ENCODE measurements at places on chromosomes 5 and 9.

- peak; percentile 73 for DNase-seq
Observed at GRCh38 chr5:91219091-91219802, 163.9 kb downstream of the ARRDC3 start.

DNA sequence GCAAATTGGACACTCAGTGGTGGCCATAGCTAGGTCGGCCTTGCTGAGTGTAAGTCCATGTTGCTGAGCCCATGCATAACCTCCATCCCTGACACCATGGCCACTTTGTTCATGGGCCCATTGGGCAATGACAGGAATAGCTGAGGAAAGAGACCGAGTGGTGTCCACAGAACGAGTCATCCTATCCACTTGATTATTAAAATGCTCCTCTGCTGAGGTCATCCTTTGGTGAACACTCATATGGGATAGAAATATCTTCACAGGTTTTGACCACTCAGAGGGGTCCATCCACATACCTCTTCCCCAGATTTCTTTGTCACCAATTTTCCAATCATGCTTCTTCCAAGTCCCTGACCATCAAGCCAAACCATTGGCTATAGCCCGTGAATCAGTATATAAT is 63.6 kb downstream of the PPIC start:
- peak; percentile 29 for DNase-seq

DNA sequence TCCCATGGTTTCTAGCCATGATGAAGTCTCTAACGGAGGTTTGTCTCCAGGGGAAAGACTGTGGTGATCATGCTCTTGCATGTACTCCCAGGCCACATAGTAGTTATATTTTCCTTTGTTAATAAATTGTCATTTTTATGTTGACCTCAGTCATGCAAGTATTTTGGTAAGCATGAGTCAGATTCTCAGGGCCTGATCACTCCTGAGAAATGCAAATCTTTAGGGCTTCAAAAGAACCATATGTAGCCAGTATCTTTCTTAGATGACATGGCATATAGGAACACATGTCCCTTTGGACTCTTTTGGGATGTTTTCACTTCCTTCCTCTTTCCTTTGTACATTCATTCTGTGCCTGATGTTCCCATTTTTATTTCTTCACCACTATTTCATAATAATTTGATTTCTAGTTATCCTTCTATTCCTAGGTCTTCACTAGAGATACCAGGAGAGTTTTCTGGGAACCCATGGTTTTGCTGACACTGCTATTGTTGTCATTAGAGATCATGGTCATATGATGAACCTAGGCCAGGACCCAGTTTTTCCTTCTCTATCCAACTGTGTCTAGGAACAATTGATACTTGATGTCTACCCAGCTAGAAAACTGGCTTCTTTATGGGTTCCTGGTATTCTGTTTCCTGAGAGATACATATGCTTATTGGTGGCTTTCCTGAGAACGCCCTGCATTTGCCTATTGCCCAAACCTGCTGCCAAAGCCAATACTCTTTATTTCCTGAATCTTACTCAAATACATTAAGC is 248.1 kb upstream of the NREP start:
- peak; percentile 91 for DNase-seq

DNA sequence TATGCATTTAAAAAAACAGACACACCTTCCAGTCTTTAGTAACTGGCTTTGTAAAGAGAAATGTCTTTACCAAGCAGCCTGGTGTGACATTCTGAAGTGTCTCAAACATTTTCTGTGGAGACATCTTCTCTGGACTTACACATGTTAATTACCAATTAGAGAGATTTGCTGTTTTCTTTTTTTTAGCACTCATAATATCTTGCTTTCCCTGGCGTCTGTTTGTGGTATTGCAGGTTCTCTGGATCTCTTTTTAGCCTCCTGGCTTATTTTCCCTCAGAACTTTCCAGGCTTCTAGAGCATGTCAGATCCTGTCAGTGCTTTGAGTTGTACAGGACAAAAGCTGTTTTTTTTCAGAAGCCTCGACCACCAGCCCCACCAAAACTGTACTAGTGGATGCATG is 92.5 kb downstream of the MSX2 start:
- DNase-seq: no peak

GRCh38 chr5:71974165-71974564 is 133.1 kb upstream of the MAP1B start:
- DNase-seq: peak; percentile 48

DNA sequence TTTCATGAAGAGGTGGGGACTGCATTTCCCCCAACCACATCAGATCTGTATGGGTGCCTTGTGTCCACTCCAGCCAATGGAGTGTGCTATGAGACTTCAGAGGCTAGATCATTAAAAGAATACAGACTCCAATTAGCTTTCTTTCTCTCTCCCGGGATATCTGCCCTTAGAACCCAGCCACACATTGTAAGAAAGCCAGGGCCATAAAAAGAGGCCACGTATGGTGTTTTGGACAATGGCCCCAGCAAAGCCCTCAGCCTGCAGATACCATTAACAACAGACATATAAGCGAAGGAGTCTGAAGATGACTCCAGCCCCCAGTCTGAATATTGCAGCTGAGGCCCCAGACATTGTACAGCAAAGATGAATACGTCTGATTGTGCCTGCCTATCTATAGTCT is 21.5 kb downstream of the IL6ST start:
- no peak for DNase-seq

GRCh38 chr5:88708682-88709398 is 174.1 kb downstream of the MEF2C start:
- DNase-seq: no peak

GRCh38 chr9:82105729-82106128 is 117.2 kb downstream of the SPATA31D1 start:
- DNase-seq: no peak

- peak; percentile 24 for DNase-seq
Observed at GRCh38 chr5:105508519-105508918, 1945.9 kb upstream of the NUDT12 start.

DNA sequence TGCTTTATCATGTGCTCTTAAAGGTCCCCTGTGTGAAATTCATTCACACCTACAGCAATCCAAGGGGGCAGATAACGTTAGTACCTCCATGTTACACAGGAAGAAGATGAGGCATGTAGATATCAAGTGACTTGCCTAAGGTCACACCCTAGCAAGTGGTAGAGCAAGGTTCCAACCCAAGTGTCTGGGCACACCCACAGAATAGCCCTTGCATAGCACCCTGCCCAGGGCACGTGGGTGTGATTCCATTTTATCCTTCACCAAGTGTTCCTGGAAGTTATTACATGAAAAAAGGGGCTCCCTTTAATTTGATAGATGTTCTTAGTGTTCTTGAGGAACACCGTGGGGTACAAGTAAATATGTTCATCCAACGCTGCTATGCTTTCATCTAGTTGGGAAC is 4.9 kb downstream of the TMEM171 start:
- DNase-seq: no peak

GRCh38 chr9:115289757-115290208 is 171.8 kb upstream of the TNC start:
- peak; percentile 96 for DNase-seq

- DNase-seq: no peak
Observed at GRCh38 chr9:35338086-35338485, 151.8 kb upstream of the RUSC2 start.

- no peak for DNase-seq
Observed at GRCh38 chr9:113660196-113660595, 196.7 kb downstream of the RGS3 start.

DNA sequence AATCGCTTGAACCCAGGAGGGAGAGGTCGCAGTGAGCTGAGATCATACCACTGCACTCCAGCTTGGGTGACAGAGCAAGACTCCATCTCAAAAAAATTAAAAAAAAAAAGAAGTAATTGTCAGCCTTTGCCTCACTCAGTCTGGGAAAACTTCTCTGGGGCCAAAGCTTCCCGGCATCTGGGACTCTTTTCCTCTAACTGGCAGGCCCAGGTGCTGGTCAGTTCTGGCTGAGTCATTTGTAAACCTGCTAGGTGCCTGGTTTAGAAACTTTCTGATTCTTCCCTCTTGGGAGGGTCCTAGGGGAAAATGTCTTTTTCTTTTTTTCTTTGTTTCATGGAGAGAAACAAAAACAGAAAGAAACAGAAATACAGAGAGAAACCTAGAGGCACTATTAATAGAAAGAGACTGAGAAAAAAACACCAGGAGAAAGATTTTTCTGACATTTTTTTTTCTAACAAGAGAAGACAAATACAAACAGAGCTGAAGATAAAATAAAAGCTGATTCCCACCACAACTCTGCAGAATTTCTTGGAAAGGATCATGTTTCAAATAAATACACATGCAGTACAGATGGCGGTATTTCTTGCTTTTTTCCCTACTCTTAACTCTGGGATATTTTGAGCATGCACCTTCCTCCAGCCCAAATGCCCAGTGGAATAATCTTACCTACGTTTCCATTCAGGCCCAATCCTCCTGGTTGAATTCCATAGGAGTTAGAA is 22.1 kb upstream of the UBAP2 start:
- no peak for DNase-seq

- DNase-seq: no peak
Observed at GRCh38 chr9:96460882-96461281, 10.9 kb downstream of the HABP4 start.

DNA sequence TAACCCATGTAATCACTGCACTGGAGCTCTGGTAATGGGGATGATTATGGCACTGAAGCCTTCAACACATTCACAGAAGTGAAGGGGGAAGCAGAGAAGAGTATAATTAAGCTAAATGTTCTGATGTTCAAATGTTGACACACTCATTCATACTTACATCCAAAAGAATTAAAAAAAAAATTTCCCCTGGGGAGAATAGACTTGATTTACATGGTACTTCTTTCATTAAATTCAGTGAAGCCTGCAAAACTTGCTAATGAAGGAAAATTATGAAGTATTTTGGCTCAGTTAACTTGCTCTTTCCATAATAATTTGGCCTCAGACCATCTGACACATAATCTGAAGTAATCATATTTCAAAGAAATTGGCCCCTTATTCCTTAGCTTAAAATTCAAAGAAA is 428.8 kb downstream of the SH3GL2 start:
- no peak for DNase-seq

DNA sequence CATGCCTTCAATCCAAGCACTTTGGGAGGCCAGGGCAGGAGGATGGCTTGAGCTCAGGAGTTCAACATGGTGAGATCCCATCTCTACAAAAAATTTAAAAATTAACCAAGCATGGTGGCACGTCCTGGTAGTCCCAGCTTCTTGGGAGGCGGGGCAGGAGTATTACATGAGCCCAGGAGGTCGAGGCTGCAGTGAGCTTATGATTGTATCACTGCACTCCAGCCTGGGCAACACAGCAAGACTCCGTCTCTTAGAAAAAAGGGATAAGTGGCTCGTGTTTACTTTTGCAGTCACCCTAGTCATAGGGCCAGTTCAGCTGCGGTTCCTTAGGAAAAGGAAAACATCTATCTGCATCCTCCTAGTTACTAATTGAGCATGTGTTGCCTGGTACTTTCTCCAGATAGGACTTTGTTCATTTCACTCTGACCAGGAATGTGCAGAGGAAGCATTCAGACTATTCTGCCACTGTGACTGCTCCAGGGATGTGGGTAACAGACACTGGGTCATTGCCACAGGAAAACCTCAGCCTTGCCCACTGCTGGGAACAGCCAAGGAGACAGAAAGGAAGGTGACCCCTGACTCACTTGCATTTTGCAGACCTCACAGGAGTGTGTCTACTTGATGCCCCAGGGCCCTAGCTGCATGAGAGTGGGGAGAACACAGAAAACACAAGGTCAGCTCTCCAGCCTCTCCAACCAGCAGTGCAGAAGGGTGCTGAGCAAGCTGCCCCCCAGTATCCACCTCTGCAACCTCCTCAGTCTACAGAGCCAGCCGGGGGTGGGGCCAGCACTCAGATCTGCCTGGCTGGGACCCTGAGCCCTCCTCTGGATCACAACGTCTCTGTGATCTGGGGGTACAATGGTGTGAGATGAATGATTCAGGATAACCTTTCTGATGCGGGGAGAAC is 33.9 kb upstream of the ALDH1B1 start:
- DNase-seq: peak; percentile 23

- no peak for DNase-seq
Observed at GRCh38 chr5:28324174-28324573, 1285.8 kb upstream of the CDH9 start.

GRCh38 chr5:67249590-67249895 is 52.9 kb upstream of the CD180 start:
- DNase-seq: no peak

DNA sequence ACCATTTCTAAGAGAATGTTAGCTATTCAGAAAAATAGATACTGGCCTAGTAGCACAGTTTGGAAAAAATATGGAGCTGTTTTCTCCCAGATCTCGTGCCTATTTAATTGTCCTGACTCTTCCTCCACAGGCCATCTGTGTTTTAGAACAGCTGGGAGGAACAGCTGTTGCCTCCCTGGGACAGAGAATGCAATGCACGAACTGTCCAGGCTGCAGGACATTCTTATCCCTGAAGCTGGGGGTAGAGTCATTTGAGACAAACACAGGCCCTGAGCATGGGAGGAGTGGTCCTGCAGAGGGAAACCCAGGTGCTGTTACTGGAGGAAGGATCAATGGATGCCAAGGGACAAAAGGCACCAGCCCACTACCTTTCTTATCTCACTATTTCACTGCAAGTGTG is 20.9 kb upstream of the SPARC start:
- DNase-seq: no peak

GRCh38 chr9:124593651-124594058 is 86.5 kb upstream of the NR5A1 start:
- DNase-seq: no peak

DNA sequence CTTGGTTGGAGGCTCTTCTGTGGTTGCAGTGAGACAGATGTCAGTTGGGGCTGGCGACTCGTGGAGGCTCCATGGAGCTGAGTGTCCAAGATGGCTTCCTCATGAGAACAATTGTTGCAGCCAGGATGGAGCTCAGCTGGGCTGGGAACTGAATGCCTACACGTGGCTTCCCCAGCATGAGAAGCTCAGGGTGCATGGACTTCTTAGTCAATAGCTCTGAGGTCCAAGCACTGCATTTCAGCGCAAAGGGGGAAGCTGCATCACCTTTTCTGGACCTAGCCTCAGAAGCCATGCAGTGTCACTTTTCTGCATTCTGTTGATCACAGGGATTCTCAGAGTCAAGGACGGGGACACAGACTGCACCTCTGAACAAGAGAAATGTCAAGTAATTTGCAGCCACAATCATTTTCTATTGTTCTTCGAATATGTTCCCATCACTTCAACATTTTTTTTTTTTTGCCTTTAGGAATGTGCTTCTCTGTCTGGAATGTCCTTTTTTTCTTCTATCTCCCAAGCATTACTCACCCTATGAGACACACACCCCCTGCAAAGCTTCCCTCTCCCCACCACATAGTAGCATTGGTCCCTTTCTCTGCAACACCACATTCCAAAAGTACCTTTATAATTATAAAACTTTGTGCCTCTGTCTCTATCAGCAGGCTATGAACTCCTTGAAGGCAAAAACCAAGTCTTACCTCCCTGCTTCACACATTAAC is 57.5 kb upstream of the STK32A start:
- DNase-seq: peak; percentile 83

DNA sequence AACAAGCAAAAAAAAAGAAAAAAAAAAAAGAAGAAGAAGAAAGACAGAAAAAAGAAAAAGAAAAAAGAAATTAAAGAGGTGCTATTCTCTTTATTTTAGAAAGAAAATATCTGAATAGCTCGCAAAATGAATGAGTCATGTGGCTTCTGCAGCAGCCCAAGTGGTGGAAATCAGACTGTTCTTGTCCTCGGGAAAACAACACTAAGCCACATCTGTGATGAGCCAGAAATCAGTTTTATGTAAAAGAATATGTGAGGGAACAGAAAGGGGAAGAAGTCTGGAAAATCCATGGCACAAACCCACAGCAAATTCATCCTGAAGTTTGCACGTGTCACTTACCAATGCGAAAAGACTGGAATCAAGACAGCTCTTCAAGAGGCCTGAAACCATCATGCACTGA is 118.7 kb upstream of the GAS1 start:
- no peak for DNase-seq

GRCh38 chr5:141567513-141568117 is 51.2 kb downstream of the DIAPH1 start:
- no peak for DNase-seq
